ENCODE measurements at places on chromosomes 5 and 9.

- DNase-seq = no peak
Observed at GRCh38 chr5:66494437-66494836, 101.8 kb upstream of the MAST4 start.

GRCh38 chr5:138890644-138891043 lies 15.5 kb upstream of the LRRTM2 start:
- DNase-seq = no peak

GRCh38 chr5:94422812-94423211 lies 195.6 kb downstream of the KIAA0825 start:
- peak; percentile 30 for DNase-seq

- no peak for DNase-seq
Observed at GRCh38 chr5:27208051-27208450, 169.7 kb upstream of the CDH9 start.

DNA sequence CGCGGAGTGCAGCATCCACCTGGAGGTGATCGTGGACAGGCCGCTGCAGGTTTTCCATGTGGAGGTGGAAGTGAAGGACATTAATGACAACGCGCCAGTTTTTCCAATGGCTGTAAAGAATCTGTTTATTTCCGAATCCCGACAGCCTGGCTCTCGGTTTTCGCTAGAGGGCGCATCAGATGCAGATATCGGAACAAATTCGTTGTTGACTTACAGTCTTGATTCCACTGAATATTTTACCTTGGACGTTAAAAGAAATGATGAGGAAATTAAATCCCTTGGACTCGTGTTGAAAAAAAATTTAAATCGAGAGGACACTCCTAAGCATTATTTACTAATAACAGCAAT lies 611 bp downstream of the PCDHA3 start:
- DNase-seq = peak; percentile 5

- no peak for DNase-seq
Observed at GRCh38 chr5:121693864-121694263, 157.8 kb upstream of the FTMT start.

DNA sequence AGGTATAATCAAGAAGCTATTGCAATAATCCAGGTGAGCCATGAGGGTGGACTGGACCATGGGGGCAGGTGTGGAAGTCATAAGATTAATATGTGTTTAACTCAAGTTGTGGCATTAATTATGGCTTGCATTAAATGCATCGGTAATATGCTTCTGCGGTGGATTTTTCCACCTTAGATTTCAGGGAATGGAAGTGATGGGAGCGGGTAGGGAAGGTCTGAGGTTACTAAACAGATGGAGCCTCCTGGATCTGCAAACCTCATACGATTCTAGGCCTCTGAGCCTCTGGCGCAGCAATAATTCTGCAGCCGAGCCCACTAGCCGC lies 286 bp upstream of the ZNF483 start:
- no peak for DNase-seq

GRCh38 chr5:174504266-174504726 lies 220.1 kb upstream of the MSX2 start:
- no peak for DNase-seq

- no peak for DNase-seq
Observed at GRCh38 chr5:29984156-29984540, 1209.3 kb upstream of the CDH6 start.

GRCh38 chr5:123807177-123807945 lies 295.4 kb downstream of the CSNK1G3 start:
- DNase-seq = peak; percentile 42

GRCh38 chr5:64690417-64691151 lies at the start of gene SHISAL2B:
TSS of gene SHISAL2B (plus strand) at chr5:64690503. CDS start at chr5:64690624, 121 bp downstream.
- peak; percentile 15 for DNase-seq

- no peak for DNase-seq
Observed at GRCh38 chr9:91873637-91874051, 76.4 kb downstream of the ROR2 start.

GRCh38 chr5:42840269-42840668 lies 28.6 kb upstream of the SELENOP start:
- DNase-seq = peak; percentile 86

- peak; percentile 9 for DNase-seq
Observed at GRCh38 chr5:68661237-68661636, 432.6 kb upstream of the SLC30A5 start.

- no peak for DNase-seq
Observed at GRCh38 chr9:91465420-91465819, 41.8 kb upstream of the NFIL3 start.

DNA sequence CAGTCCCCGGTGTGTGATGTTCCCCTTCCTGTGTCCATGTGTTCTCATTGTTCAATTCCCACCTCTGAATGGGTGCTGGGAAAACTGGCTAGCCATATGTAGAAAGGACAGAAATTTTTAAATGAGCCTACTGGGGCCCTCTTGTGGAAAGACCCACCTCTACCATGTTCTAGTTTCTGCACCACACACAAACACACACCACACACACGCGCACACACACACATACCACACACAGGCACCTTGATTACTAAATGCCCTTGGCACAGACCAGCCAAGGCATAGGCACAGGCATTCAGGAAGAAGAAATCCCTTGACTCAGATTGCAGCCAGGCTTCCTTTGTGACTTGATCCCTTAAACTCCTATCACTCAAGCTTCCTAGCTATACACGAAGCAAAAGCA lies 60.5 kb downstream of the SIL1 start:
- DNase-seq = peak; percentile 24

GRCh38 chr9:124248960-124249359 lies 8.8 kb upstream of the NEK6 start:
- peak; percentile 84 for DNase-seq
